ENCODE measurements at places on chromosomes 2 and 18.
A peak's percentile ranks its signal among the peaks of the same experiment; 100 is the strongest.

- DNase-seq: no peak
These were observed 185.8 kb downstream of the NRP2 start for GRCh38 chr2:205868053-205868452.

GRCh38 chr18:60649842-60650536 is 277.4 kb upstream of the MC4R start:
- DNase-seq: no peak

- no peak for DNase-seq
These were observed 158.0 kb upstream of the RBMS1 start for GRCh38 chr2:160651416-160652200.

- DNase-seq: no peak
These were observed 5.1 kb upstream of the PROM2 start for GRCh38 chr2:95269036-95269680.

- no peak for DNase-seq
These were observed 102.3 kb downstream of the RAPH1 start for GRCh38 chr2:203432811-203433210.

DNA sequence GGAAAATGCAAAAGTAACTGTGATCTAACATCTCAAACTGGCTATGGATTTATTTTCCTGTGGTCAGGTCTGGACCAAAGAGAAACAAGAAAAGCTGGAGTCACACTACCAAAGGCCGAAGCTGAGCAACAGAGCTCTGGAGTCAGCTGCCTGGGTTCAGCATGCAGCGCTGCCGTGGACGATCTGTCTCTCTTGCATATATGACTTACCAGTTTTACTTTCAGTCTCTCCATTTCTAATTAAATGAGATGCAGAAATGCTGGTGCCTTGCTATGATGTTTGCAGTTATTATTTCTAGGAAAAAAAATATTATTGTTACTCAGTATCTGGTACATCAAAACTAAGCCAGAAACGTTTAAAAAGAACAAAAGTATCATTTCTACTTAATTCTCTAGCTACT is 813.2 kb downstream of the RNF144A start:
- no peak for DNase-seq

DNA sequence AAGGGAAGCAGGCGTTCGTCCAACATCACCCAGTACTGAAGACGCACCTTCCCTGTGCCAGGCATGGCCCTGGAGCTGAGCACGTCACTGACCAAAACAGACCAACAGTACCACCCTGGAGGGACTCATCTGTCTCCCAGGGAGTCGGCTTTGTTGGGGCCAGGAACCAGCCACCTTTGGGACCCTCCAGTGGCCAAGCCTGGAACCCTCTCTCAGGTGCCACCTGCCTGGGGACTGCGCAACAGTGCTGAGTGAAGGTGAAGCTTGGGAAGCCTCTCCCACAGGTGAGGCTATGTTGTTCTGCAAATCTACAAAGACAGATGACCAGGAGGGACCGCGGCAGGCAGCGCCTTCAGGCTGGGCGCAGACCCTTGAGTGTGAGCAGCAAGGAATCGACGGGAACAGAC is 91.4 kb upstream of the OTOS start:
- no peak for DNase-seq

DNA sequence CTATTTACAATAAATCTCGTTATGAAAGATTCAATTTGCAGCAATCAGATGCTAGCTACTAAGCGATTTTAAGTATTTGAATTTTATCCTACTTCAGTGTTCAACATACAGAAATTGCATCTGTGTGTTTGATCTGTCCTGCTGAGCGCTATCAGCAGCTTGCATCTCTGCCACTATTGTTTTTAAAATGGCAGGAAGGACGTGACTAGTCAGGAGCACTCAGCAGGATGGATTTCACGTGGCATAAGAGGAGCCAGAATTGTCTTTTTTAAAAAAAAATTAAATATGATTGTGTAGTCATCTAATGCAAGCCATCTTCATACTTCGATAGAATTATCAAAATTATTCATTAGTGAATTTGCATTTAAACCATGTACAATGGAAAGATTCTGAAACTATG is 2.8 kb upstream of the KLHL14 start:
- no peak for DNase-seq

DNA sequence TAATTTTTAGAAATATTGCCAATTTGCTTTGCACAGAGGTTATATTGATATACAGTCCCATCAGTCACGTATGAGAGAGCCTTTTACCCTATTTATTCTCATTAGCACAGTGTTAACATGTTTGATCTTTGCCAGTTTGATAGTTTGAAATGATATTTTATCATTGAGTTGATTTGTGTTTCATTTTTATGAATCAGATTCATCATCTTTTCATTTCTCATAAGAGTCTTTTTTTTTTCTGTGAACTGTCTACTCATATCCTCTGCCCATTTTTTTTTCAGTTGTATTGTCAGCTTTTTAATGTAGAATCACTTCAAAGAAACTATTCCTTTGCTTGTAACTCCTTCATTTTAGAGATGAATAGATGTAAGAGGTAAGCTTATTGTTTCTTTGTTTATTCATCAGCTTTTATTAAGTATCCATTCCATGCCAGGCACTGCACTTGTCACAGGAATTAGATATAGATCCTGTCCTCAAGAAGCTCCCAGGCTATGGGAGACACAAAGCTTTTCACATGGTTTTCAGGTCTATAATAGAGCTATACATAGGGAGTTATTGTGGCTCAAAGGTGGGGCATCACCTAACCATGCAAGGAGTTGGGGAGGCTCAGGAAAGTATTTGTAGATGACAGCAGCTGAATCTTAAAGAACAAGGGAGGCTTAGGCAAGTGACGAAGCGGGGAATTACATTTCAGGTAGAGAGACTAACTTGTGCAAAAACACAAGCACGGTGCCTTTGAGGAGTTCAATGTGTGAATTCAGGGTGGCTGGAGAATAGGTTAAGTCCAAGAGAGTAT is 42.1 kb downstream of the CD28 start:
- no peak for DNase-seq

GRCh38 chr2:65386344-65386743 is 46.1 kb downstream of the SPRED2 start:
- DNase-seq: no peak

GRCh38 chr2:95266781-95267430 is 7.3 kb upstream of the PROM2 start:
- DNase-seq: no peak

DNA sequence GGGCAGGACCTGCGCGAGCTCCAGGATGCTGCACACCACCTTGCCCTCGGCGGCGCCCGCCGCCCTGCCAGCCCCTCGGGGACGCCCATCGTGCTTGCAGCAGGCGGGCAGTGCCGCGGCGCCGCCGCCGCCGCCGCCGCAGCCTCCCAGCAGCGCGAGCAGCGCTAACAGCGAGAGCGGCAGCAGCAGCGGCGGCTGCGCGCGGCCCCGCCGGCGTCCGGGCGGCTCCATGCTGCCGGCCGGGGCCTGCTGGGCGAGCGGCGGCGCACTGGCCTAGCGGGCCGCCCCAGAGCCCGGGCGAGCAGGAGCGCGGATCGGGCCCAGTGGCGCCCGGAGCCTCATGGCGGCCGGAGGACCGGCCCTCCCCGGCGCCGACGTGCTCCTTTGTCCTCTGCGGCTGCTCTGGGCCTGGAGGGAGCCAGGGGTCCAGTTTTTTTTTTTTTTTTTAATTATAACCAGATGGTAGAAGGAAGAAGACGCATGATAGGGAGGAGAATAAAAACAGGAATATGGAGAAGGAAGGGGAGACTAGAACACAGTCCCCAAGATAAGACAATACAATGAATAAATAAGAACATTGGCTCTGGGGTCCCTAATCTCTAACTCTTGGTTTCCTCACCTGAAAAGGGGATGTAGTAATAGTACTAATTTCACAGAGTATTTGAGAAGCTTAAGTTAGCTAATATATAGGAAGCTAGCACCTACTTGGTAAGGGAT is 17.1 kb upstream of the ANKRD62 start:
- DNase-seq: no peak

GRCh38 chr2:127398239-127398590 is 10.4 kb upstream of the MAP3K2 start:
- peak; percentile 79 for DNase-seq

DNA sequence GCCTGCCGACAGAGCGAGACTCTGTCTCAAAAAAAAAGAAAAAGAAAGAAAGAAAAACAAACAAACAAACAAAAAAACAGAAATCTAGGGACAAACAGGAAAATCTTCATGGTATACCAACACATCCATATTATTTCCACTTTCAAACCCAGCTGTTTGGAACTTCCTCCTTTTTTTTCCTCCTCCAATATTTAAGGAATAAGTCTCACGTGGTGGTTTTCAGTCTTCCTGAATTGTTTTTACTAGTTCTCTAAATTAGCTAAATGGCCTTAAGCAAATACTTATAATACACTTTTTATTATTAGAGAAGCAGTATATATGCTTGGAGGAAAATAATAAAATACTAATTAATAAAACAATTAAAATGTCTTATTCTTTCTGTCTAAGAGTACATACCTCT is 48.7 kb upstream of the GLS start:
- DNase-seq: no peak

- DNase-seq: no peak
These were observed 208.2 kb downstream of the SPP2 start for GRCh38 chr2:234258562-234259141.

- DNase-seq: no peak
These were observed 68.1 kb downstream of the KIF5C start for GRCh38 chr2:148943097-148943496.

GRCh38 chr2:197628043-197628500 is 47.3 kb downstream of the RFTN2 start:
- DNase-seq: peak; percentile 29

DNA sequence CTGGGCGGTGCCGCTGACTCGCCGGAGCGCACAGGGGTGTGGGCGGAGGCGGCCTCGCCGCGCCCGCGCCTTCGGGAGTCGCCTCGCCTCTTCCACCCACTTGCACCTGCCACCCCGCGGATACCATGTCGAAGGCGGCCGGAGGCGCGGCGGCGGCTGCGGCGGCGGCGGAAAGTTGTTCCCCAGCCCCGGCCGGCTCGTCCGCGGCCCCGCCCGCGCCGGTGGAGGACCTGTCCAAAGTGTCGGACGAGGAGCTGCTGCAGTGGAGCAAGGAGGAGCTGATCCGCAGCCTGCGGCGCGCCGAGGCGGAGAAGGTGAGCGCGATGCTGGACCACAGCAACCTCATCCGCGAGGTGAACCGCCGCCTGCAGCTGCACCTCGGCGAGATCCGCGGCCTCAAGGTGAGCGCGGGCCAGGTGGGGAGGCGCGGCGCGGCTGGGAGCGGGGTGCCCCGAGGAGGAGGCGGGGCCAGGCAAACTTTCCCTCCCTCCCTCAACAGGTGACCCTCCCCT is 766 bp downstream of the CCDC85A start:
- DNase-seq: peak; percentile 34

DNA sequence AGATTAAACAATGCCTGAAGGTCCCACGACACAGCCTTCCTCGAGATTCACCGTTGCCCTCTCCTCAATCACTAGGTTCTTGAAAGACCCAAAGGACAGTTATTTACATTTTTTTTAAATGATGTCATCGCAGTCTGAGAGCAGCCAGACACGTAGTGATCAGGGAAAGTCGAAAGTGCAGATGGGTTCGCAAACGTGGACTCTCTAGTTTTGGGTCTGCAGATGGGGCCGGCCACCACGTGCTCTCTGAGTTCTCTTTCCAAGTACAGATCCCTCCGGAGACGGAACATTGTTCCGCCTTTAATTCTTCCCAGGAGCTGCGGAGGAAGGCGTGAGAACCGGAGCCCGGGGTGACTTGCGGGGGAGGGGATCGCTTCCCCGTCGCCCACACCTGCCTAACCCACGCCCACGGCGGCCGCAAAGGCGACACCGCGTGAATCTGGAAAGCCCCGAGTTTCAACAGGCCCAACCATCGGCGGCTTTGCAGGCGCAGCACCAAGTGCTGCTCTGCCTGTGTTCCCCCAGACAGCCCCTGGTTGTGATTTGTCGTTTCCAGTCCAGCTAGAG is 54.3 kb downstream of the PKDCC start:
- DNase-seq: no peak

Measured in T1000 (cell line).